ENCODE measurements at places on chromosomes 5 and 9.

DNA sequence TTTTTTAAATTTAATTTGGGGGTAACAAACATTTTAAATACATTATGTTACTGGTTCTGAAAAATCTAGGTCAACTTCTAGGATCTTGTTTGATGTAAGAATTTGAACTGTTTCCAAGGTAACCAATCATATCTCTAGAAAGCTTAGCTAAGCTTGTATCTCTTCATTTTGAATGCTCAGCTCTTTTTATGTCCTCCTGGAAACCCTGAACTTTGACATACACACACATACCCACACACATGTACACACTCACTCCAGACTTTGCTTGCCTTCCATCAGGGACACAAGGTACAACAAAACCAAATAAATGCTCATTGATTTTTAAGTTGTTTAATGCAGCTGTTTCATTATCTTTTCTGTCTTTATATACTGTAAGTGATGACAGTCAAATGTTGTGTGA is 178.5 kb downstream of the RAB3C start:
- DNase-seq, result no peak

- DNase-seq, result no peak
Observed at GRCh38 chr5:34632807-34633422, 23.2 kb upstream of the RAI14 start.

- no peak for DNase-seq
Observed at GRCh38 chr5:5772202-5772601, 349.7 kb downstream of the ICE1 start.

DNA sequence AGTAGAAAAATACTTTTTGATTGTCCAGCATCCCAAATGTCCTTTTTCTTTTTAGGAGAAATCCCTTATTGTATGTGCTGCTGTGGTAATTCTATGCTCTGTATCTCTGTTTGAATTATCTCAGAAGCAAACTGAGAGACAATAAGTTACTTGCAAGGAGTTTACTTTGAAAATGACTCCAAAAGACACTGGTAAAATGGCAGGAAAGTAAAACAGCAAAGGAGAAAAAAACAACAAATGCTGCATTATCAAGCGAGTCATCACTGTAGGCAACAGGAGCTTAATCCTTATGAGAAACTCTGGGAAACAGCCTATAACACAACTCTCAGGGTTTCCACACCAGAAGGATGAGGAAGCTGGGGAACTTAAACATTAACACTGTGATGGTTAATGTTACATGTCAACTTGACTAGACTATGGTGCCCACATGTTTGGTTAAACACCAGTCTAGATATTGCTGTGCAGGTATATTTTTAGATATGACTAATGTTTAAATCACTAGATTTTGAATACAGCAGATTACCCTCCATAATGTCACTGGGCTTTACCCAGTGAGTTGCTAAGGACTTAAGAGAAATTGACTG is 92.6 kb upstream of the GAS1 start:
- DNase-seq, result no peak

GRCh38 chr5:143055596-143056338 is 285.6 kb downstream of the ARHGAP26 start:
- DNase-seq, result no peak

GRCh38 chr5:174384509-174384947 is 339.0 kb downstream of the NSG2 start:
- no peak for DNase-seq

DNA sequence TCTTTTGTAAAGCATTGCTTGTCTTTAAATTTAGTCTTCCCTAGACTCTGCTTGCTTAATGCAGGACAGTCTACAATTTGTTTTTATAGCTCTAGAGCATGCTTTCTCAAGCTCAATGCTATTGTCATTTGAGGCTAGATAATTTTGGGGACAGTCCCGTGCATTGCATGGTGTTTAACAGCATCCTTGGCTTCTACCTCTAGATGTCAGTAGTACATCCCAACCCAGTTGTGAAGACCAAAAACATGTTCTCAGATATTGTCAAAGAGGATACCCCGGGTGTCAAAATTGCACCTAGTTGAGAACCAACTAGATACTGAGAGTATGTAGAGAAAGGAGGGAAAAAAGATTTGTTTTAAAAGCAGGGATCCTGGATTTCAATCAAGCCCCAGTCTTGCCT is 277.5 kb downstream of the CEMIP2 start:
- DNase-seq, result no peak

DNA sequence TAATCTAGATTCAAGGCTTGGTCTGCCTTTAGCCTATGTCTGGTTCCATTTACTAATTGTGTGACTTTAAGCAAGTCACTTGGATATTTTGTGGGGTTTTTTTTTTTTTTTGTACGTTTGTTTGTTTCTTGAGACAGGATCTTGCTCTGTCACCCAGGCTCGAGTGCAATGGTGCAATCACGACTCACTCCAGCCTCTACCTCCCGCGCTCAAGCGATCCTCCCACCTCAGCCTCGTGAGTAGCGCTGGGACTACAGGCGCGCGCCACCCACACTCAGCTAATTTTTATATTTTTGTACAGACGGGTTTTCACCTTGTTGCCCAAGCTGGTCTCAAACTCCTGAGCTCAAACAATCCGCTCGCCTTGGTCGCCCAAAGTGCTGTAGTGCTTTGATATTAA is 1.1 kb upstream of the PFDN1 start:
- DNase-seq, result no peak

GRCh38 chr5:144130306-144130705 is 40.2 kb downstream of the YIPF5 start:
- DNase-seq, result no peak

- DNase-seq, result no peak
Observed at GRCh38 chr5:90909940-90910339, 351.3 kb downstream of the ADGRV1 start.

GRCh38 chr5:78538240-78538850 is 110.2 kb downstream of the LHFPL2 start:
- DNase-seq, result no peak
